Stimulated activated CD4-positive, alpha-beta T cell treated with anti-CD3 and anti-CD28 coated beads, Interleukin-12 subunit alpha, Interleukin-12 subunit beta, amount 100 ng/mL, for 48 hours (primary cell): ENCODE measurements at places on chromosomes 1 and 21.
A peak's percentile ranks its signal among the peaks of the same experiment; 100 is the strongest.

DNA sequence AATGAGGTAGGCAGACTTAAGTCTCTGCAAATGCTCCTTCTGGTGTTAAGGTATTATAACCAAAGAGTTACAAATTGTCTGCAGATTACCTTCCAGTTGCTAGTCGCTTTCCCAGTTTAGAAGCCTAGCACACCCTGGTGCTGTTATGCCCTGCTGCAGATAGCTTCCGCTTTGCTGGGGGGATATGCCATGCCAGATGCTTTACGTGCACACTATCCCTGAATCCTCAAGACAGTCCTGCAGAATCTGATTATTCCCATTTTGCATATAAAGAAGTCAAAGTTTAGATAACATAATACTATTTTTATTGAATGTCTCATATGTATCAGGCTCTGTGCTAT is 166.5 kb downstream of the DHRS3 start:
- no peak for DNase-seq

DNA sequence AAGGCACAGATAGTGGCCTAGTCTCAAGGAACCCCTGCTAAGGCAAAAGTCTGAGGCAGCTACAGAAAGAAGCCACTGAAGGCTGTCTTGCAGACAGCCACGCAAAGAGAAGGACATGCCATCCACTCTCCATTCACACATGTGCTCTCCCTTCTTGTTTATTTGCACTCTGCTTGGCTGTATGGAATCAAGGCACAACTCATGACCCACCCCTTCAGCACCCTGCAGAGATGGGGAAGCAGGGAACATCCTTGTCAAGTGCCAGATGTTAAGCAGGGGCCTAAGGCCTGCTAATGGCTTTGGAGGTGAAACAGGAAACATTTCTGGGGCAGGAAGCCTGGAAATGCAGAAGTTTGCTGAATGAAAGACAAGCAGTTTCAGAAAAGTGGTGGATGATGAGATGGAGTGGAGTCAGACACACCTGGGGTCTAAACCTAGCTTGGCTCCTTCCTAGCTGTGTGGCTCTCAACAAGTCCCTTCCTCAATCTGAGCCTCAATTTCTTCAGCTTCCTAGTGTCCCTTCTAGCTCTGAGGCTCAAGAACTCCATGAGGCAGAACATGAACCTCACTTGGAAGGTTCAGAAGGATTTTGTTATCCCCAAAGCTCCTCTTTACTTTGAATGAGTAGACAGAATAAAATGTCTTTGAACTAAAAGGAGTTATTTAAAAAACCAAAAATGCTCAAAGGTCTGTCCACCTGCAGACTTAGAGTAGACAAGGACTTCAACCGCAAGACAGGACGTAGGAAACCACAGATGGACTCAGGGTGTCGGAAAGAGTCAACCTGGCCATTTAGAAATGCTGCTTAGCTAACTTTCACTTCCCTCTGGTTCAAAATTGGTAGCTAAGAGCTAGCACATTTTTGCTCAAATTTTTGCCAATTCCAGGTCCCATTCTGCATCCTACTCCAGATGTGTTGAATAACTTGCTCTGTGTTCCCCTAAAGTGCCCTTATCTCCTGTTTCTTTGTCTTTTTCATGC is 283.1 kb downstream of the PLPP3 start:
- no peak for DNase-seq

DNA sequence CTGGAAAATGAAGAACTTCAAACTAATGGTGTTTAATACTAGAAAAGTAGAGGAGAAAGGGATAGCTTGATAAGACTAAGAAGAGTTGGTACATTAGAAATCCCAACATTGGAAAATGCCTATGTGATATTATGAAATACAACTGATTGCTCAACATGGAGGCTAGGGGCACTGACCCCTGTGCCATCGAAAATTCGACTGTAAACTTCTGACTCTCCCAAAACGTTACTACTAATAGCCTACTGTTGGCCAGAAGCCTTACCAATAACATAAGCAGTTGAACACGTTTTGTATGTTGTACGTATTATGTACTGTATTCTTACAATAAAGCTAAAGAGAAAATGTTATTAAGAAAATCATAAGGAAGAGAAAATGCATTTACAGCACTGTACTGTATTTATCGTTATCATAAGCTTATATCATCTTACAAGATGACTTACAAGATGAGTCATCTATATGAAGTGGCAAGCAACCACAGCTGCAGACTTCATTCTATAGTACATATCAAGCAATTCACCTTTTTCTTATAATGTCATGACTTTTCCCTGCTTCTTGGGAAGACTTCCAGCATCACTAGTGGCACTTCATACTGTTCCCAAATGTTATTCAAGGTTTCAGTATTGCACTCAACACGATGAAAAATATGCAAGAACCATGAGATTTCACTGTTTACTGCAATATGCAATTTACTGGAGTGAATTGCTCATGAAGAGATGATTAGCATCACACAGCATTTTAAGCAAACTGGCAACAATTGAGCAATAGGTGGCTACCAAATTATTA is 12.9 kb upstream of the CTSK start:
- DNase-seq = no peak

DNA sequence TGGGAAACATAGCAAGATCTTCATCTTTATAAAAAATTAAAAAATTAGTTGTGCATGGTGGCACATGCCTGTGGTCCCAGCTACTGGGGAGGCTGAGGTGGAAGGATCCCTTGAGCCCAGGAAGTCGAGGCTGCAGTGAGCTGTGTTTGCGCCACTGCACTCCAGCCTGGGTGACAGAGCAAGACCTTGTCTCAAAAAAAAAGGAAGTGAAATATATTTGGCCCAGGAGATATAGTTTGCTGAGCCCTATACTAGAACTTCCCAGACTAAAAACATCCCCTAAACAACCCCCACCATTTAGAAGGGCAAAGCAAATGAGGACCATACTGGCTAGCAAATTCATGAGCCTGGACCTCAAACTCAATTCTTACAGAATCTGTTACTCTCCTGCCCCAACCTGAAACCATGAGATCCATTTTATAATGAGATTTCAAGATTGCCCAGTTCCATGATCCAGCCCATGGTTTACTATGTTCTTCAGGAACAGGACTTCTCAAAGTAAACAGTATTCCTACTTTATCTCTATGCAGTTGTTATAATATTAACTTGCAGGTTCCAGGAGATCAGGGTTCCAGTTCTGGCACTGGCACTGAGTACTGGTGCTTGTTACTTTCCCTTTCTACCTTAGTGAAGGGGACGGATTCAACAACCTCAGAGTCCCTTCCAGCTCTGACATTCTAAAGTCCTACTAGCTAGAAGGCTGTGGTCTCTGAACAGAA is 48.9 kb upstream of the TADA1 start:
- DNase-seq = no peak

GRCh38 chr1:116906812-116907211 is 2.9 kb upstream of the PTGFRN start:
- DNase-seq = no peak

- peak; percentile 90 for DNase-seq
Measured at GRCh38 chr1:26921540-26922430, at the start of gene NUDC. Gene NUDC (plus strand): TSS chr1:26921743. CDS start chr1:26921849, 106 bp downstream.
